NCI-H1092 (cell line): ENCODE measurements at places on chromosomes 12 and 14.

- no peak for DNase-seq
These were observed 1222.8 kb downstream of the GALC start for GRCh38 chr14:86770186-86770585.

DNA sequence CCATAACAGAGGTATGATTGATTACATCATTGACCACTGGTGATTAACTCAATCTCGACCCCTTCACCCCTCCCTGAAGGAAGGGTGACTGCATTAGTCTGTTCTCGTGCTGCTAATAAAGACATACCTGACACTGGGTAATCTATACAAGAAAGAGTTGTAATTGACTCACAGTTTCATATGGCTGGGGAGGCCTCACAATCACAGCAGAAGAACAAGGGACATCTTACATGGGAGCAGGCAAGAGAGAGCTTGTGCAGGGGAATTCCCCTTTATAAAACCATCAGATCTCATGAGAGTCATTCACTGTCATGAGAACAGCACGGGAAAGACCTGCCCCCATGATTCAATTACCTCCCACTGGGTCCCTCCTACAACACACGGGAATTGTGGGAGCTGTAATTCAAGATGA is 55.9 kb upstream of the TMCC3 start:
- no peak for DNase-seq

DNA sequence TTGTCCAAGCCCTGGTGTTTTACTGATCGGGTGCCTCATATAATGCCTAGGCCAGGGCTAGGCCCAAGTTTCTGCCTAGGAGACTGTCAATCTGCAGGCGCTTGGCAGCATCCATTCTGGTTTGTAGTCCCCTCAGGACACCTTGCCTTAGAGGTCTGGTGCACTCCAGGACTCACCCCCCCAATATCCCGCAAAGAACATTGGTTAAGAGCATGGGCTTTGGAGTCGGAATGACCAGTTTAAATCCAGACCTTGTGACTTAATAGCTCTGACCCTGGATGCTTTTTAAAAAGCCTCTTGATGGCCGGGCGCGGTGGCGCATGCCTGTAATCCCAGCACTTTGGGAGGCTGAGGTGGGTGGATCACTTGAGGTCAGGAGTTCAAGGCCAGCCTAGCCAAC is 60.0 kb downstream of the GALNT16 start:
- DNase-seq, result no peak

DNA sequence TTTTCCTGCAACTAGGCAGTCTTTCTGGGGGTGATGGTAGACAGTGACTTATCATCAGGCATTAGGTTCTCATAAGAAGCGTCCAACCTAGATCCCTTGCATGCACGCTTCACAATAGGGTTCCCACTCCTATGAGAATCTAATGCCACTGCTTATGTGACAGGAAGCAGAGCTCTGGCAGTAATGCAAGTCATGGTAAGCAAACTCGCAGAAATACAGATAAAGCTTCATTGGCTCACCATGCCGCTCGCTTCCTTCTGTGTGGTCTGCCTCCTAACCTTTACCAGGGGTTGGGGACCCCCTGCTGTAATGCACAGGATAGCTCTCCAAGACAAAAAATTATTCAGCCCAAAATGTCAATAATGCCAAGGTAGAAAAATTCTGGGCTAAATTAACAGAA is 864.2 kb downstream of the TRHDE start:
- DNase-seq, result no peak

DNA sequence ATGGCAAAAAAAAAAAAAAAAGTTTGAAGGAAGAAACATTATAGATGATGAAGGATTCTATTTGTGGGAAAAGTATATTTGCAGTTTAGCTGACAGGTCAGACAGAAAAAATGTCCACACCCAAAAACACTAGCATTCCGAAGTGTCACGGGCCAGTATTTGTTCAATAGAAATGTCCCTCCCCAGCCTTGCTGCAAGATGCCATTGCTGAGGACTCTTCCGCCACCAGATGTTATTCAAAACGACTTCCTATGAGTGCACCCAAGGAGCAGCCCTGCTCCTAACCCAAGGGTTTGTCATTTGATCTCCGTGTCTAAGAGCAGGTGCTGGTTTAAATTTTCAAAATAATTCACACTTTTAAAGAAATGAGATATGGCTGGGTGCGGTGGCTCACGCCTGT is 163.1 kb downstream of the GCH1 start:
- no peak for DNase-seq

DNA sequence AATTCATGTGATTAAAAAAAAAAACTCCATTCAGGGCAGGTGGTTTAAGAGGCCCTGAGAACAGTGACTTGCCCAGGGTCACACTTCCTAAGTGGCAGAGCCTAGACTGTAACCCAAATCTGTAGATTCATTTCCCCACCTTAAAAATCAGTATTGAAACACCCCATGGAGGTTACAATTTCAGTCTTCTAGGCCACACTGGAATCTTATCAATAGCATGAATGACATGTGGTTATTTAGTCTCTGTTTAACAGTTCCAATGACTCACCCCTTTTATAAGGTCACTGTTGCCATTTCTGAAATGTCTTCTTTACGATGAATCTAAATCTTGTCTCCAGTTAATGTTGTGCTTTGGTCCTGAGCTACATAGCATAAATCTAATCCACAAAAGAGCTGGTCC is 262.3 kb upstream of the GRIP1 start:
- no peak for DNase-seq

DNA sequence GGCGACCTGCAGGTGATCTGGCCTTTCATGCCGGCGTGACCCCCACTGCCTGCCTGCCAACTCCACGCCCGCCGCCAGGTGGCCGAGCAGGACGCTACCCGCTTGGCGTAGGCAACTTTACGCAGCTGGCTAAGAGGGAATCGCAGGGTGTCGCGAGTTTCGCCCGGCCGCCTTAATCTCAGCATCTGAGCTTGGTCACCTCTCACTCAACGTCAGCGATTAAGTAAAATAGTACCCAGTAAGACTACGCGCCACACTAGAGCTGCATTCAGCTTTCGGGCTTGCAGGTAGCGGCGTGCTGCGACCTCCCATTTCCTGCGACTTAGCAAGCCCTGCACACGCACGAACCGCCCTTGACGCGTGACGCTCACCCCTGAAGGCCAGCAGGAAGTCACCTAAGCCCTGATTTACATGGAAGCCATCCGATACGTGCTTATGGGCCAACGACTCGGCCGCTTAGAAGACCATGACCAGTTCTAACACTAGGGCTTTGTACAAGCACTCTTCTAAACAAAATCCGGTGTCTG is 33.2 kb downstream of the WBP11 start:
- peak; percentile 83 for DNase-seq

DNA sequence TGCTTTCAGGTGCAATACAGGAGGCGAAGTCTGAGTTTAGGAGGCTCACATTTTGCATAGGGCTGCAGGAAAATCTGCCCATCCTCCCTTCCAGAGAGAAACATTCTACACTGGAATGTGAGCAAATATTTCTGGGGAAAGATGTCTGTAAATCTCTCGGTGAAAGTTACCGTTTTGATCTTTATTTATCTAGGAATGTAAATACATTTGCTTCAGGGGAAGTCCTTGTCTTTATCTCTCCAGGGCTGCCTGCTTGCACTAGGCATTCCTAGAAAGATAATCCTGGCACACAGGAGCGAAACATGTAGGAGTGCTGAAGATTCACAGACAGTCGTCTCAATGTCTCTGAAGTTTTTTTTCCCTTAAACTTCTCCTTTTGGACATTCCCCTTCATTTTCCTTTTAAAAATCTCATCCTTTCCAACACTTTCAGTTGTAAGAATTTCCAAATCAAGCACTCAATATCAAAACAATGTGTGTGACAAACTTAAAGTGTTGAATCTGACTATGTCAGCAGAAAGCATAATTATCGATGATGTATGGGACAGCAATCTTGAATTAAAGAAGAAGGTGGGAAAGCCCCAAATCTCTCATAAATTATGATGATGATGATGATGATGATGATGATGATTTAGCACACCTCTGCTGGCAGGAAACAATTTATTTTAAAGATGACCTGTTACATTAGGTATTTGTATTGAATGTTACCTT is 113.4 kb upstream of the RESF1 start:
- DNase-seq, result no peak

GRCh38 chr12:11584221-11584855 is 65.1 kb upstream of the ETV6 start:
- no peak for DNase-seq

- DNase-seq, result no peak
These were observed 71.7 kb downstream of the ANO2 start for GRCh38 chr12:5873281-5873919.

GRCh38 chr14:26841920-26842741 is 244.3 kb upstream of the NOVA1 start:
- DNase-seq, result no peak

DNA sequence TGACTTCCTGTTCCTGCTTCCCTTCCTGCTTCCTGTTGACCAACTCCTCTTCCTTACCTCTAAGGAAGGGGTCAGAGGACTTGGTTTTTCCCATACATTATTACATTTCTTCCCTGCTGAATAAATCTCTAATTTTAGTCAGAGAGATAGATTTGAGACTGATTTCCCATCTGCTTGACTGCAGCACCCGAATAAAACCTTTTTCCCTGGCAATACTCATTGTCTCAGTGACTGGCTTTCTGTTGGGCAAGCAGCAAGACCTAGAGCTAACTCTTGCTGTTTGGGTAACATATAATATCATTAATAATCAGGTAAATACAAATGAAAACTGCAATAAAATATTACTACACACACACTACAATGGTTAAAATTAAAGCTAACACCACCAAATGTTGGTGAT is 132.2 kb downstream of the FSCB start:
- DNase-seq, result no peak

GRCh38 chr14:77314539-77315457 is 5.9 kb downstream of the POMT2 start:
- no peak for DNase-seq

- peak; percentile 72 for DNase-seq
These were observed 5.6 kb upstream of the LBHD2 start for GRCh38 chr14:103078420-103078749.

DNA sequence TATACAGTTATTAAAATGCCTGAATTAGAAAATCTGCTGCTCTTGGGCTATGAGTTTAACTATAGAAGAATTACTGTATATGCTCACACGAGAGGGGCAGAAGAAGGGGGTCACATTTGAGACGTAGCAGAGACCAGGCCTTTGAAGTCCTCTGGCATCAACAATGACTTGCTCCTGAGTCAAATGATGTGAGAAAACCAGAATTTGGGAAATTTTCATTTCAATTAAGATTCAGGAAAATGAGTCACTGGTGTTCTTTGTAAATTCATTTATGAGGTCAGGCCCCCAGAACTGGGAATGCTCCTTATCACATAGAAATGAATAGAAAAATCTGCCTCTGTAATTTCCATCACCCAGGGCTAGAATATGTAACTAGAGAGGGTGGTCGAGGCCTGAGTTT is 92.9 kb downstream of the APAF1 start:
- no peak for DNase-seq

DNA sequence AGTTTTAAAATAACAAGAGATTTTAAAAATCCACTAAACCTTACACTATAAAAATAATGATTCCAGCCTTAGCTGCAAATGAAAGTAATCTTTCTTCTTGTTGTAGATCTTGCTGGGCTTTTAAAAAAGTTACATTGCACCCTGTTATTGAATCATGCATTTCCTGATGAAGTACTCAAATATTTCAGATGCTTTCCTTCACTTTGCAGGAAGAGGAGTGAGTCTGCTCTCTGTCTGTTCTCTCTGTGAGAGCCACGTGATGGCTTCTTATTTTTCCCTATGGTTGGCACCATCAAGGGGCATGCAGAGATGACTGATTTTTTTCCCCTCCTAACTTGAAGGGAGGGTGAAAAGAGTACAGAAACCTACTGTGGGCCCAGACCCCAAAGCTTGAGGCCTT is 262.7 kb downstream of the ATP23 start:
- DNase-seq, result no peak

- no peak for DNase-seq
These were observed 1.2 kb downstream of the PXN start for GRCh38 chr12:120264086-120264903.

DNA sequence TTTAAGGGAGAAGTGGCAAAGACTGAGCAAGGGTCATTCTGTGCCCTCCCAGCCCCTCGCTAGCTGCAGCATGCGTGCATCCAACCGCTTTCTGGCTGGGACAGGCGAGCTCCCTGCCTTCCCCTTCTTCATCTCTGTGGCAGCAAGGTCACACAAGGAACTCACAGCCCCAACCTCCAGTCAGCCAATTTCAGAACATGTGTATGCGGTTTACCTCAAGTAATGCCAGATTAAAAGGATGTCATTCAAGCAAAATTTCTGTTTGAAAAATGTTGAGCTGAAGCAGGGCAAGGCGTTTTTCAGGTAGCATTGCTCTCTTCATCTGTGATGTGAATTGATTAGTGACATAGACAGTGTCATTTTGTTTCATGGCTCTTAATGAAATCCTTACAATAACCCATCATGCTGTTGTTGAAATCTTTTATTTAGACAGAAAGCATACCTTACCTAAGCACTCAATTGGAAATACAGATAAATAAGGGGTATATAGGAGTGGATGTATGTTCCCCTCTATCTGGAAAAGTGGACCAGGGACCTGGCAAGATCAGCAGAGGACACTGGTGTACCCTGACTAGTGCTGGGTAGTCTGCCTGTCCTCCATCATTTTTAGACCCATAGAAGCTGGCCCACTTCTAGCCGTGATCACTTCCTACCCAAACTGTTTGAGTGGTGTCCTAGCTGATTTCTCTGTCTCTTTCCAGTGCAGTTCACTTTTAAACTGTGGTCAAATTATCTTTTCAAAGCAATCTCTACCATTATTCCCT is 82.8 kb upstream of the NEDD1 start:
- no peak for DNase-seq

DNA sequence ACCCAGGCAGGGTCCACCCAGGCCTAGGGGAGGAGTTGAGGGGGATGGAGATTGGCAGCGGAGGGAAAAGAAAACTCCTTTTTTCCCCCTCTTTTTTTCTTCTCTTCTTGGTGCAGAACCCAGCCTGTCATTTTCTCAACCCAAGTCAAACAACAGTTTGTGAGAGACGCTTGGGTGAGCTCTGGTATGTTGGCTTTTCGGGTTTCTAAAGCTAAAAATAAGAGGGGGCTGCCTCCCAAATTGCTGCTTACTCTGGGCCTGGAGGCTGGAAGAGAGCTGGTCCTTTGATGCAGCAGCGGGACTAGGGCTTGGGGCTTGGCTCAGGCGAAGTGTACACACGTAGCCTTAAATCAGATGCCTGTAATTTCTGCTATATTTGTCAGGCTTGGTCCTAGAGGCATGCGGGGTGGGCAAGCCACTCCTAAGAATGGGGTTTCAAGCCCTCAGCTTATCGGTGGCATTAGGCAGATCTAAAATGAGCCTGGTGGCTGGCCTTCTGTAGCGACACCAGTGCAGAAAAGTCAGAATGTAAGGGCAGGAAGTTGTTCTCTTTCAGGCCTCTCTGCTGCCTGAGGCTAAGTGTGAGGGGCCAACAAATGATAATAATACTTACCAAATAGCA is 816 bp upstream of the SLC8A3 start:
- DNase-seq, result no peak

DNA sequence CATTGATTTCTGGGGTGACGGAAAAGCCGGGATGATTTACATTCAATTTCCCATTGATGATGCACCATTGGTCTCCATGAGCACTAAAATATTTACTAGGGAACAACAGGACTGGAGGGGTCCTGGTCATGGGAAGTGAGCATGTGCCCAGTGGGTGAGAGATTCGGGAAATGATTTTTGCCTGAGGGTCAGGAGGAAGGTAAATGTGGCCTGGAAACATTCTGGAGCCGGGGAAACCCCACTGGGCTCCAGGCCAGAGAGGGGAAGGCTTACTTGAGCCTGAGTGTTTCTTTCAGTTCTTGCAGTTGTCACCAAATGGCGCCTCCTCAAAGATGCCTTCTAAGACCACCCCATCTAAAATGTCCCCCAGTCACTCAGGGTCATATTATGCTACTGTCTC is 532.3 kb upstream of the TBX3 start:
- no peak for DNase-seq

- no peak for DNase-seq
These were observed 9.9 kb upstream of the LBHD2 start for GRCh38 chr14:103073876-103074728.
